Caudate nucleus (tissue), 63 donors: ENCODE measurements at places on chromosomes 2 and 18.
A peak's percentile ranks its signal among the peaks of the same experiment; 100 is the strongest.

DNA sequence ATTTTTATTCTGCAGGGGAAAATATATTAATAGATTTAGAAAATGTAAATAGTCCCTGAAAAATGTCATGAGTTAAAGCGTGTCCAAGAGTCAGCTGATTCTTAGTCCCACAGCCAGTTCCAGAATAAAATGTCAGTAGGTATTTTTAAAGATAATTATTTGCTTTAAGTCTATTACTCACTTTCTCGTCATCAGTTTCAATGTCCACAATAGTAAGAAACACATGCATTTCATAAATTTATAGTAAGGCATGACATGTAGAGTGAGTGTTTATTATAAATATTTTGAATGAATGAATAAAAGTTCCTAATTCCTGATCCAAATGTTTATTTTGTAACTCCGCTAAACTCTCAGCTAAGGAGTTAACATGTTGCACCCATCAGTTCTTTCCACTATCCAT, 1044.0 kb upstream of the PIK3C3 start:
- no peak for DNase-seq

DNA sequence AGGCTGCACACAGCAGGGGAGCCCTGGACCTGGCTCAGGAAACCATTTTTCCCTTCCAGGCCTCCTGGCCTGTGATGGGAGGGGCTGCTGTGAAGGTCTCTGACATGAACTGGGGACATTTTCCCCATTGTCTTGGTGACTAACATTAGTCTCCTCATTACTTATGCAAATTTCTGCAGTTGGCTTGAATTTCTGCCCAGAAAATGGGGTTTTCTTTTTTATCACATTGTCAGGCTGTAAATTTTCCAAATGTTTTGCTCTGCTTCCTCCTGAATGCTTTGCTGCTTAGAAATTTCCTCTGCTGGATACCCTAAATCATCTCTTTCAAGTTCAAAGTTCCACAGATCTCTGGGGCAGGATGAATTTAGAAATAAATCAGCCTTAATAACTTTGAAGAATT, 78.2 kb downstream of the EHBP1 start:
- no peak for DNase-seq

DNA sequence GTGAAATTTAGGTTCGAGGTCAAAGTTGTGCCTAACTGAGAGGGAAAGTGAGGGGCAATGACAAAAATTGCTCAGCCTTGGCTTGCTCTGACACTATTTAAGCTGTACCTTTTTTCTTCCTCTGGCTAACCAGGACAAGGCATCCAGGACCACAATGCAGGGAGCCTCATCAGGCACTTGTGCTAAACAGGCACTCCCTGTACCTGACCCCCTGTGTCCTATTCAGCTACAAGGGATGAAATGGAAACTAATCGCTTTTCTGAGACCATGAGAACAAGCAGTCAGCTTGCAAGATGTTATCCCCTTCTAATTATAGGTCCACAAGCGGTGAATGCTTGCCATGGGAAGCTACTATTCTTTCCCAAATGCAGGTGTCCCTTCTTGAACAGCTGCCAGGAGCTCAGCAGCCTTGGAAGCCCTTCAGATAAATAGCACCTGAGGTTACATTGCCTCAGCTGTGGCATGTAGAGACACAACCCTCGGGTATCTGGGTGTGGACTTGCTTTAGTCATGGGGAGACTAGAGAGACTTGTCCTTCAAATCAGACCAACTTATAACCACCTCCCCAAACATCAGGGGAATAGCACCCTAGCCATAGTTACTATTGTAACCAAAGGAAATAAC, 19.1 kb upstream of the ITGA6 start:
- no peak for DNase-seq

DNA sequence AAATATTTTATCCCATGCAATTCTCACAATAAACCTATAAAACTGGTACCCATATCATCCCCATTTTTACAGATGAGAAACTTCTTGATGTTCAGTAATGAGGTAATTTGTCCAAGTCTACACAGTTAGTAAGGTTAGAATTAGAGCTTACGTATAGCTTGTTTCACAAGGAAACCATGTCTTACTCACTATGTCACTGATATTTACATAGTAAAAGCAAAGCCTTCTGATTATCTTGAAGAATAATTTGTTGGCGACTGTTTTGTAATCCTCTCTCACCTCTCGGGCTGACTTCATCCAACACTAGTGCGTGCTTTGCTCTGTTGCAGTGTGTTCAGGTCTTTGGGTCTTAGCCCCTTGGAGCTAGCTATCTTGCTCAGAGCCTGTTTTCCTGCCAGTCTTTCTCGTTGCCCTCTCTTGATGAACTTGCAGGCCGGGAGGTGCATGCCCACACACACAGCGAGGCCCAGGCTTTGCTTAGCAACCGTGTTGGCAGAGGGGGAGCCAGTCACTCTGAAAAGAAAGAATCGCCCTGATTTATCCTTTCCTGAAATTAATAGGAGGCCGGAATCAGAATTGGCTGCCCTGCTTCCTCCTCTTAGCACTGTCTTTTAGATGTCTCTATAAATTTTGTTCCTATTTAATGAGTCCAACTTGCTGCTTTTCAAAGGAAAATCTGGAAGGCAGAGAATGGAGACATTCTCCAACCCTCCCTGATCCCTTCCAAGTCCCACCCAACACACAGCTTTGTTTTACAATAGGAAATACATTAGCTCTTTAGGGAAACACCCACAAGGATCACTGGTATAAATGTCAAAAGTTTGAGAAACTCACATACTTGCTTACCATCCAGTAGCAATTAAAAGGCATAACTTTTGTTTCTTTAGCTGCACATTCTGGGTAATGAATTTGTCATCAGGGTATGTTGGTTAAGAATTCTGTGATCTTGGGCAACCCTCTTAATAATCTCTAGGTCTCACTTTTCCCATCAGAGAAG, 97.6 kb upstream of the SEC11C start:
- peak; percentile 55 for DNase-seq

DNA sequence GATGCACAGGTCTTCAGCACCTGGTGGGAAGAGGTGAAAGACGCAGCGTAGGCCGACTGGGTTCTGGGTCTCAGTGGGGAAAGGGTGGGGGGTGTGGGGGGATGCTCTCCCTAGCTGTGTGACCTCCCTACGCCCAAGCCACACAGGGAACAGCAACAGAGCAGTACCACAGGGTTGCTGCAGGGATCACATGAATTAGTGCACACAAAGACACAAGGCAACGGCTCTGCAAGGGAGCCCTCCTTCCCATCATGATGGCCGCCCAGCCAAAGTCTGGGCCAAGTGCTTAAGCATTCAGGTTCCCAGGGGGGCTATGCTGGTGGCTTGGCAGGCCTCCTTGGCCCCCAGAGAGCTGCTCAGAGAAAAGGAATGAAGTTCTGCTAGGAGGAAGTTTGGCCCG, 28.2 kb upstream of the GBX2 start:
- no peak for DNase-seq

DNA sequence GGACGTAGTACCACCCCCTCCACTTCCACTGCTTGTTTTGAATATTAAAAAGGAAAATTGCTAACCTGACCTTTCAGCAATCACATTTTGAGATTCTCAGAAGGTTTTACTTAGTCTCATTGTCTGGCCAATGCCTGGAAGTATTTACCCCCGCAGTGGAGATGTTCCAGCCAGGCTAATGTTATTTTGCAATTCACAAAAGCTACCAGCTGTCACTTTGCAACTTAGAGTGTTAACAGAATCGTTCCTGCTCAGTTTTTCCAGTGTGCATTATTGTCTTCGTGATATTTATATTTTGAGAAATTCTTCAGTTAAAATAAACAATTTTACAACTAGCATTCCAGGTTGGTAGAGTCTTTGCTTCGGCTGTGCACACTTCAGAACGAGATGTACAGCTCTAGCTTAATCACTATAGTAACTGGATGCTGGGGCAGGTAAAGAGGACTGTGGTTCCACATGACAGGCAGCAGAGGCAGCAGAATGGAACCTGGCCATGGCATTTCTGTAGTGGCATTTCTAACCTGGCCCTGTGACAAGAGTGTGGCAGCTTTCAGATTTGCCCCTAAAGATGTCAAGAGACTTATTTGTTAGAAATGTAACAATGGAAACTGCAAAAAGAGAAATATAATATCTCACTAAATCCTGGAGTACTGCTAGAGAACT, 85.1 kb downstream of the DTNA start:
- DNase-seq, result no peak

- no peak for DNase-seq
Observed at GRCh38 chr18:30682672-30683071, 359.9 kb downstream of the DSC3 start.

- peak; percentile 85 for DNase-seq
Observed at GRCh38 chr2:31233741-31234682, at the start of gene EHD3. TSS of gene EHD3 (plus strand) at chr2:31234152. CDS start at chr2:31234622, 470 bp downstream.

- DNase-seq, result no peak
Observed at GRCh38 chr2:127644066-127645025, 1.6 kb upstream of the GPR17 start.

DNA sequence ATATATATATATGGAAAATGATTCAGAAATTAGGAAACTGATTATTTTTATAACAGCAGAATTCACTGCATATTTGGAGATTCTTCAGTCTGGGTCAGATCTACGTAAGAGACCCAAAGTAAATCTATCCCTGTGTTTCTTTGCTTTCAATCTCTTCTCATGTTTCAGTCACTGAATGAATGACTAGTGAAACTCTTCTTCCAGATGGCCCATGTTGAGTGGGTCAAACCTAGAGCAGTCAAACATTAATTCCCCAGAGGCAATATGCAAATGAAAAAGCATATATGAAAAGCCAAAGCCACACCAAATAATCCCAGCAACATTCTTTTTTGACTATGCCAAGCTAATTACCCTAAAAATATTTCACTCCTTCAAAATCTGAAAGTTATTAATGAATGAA, 317.3 kb downstream of the RBM43 start:
- DNase-seq, result no peak

DNA sequence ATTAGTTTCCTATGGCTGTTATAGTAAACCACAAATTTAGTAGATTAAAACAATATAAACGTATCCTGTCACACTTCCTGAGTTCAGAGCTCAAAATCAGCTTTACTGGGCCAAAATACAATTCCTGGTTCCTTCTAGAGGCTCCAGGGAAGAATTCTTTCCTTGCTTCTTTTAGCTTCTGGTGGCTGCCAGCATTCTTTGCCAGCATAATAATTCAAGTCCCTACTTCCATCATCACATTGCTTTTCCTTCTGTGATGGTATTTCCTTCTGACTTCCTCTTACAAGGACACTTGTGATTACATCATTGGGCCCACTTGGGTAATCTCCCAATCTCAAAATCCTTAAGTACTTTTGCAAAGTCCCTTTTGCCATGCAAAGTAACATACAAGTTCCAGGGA, 40.6 kb downstream of the MOB4 start:
- DNase-seq, result no peak

DNA sequence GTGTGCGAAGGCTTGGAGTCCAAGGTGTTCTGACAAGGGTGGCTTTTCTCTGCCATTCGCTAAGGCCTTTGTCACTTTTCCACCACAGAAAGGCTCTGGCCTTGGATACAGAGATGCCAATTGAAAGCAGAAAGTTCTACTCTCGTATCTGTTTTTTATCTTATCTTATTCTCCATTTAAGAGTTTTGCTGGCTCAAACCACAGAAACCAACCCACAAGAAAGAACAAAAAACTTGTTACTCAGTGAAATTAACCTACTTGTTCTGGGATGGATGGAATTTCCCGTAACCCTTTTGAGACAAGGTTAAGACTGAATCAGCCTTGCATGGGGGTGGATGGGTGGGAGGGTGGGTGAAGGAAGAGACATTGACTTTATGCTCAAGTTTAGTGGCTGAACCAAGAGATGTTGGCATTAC, 221.7 kb downstream of the CDH20 start:
- DNase-seq, result no peak

- no peak for DNase-seq
Observed at GRCh38 chr2:67065046-67065445, 332.1 kb upstream of the ETAA1 start.

GRCh38 chr2:142757111-142757510, 120.4 kb upstream of the KYNU start:
- no peak for DNase-seq

- DNase-seq, result no peak
Observed at GRCh38 chr2:27655155-27655951, 8.1 kb downstream of the SUPT7L start.

GRCh38 chr18:13501891-13502290, 224.5 kb downstream of the FAM210A start:
- no peak for DNase-seq

GRCh38 chr18:25454270-25454659, 102.3 kb upstream of the ZNF521 start:
- no peak for DNase-seq

DNA sequence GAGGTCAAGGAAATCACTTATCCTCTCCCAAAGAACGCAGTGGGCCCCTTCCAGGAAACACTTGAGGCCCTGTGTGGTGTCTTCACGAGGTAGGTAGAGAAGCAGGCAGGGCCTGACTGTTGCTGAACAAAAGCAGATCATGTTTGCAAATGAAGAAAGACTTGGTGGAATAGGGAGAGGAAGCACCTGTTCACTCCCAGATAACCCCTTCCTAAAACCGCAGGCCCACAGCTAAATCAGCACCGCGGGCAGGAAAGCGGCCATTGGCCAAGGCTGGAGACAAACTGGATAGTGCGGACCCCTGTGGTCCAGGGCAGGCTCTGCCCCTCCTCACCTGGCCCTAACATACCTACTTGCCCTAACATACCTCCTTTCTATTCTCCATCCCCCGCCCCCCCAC, 64.9 kb upstream of the KLHL29 start:
- DNase-seq, result no peak

GRCh38 chr2:209763106-209763505, 8.5 kb upstream of the UNC80 start:
- no peak for DNase-seq

DNA sequence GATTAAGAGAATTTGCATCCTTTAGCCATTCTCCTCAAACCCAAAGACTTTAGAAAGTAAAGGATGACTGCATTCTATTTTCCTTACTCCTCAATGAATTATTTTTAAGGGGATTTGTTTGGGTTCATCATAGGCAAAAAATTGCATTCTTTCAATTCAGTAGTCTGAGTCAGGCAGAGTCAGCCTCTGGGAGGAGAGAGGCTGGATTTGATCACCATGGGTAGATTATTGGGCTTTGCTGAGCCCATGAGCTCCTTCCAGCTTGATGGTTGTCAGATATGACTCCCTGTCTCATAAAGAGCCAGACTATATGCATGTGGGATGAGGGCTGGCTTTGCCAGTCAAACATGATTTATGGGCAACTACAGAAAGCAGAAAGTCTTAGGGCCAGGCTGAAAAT, 101.2 kb downstream of the KCNS3 start:
- DNase-seq, result no peak

DNA sequence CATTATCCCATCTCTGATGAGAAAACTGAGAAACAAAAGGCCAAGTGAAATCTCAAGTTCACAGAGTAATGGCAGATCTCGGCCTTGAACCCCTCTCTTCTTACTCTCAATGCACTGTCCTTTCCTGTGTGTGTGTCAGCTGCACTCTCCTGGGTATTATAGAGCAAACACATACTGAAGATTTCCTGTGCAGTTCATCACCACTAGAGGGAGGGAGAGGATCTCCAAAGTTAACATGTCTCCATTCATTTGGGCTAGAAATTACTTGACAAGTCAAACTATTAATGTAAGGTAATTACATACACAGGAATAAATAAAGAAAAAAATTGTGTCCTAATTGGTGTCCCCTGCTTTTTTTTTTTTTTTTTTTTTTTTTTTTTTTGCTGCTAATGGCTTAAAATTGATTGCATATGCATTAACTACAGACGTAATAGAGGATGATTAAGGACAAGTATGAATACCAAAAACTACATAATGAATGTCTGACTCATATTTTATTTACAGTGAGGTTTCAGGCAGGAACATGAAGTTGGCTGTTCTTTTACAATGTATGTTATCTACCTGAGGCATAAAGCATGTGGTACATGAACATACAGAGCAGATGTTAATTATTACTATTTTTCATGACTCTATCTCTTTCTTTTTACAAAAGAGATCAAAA, 269.2 kb downstream of the NYAP2 start:
- DNase-seq, result no peak

GRCh38 chr2:37468170-37468569, 123.7 kb downstream of the QPCT start:
- DNase-seq, result no peak
